ENCODE measurements at places on chromosomes 6 and 20.
A peak's percentile ranks its signal among the peaks of the same experiment; 100 is the strongest.

DNA sequence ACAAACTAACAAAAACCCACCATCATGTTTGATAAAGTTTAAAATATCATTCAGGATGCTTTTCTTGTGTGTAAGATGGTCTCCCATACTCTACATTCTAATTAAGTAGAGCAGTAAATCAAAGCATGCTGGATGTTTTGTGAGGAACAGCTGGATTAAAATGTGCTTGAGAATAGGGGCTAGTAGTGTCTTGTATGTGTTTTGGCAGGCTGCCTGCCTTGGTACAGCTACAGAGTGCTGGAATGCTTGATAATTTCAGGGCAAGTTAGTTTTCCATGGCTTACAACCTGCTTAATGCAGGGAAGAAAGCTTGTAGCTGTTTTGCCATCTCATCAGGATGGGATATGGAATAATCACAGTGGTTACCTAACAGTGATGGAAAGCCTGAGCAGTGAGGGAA, 636.6 kb upstream of the MMS22L start:
- DNase-seq: no peak

GRCh38 chr6:55950071-55950814, 74.9 kb upstream of the BMP5 start:
- no peak for DNase-seq

- no peak for DNase-seq
Measured at GRCh38 chr6:165118736-165119135, 190.7 kb downstream of the C6orf118 start.

- no peak for DNase-seq
Measured at GRCh38 chr6:106159531-106159940, 73.4 kb downstream of the PRDM1 start.

GRCh38 chr20:17776551-17776950, 76.8 kb downstream of the BANF2 start:
- DNase-seq: no peak

- DNase-seq: no peak
Measured at GRCh38 chr6:152124429-152125074, 317.1 kb downstream of the ESR1 start.

- no peak for DNase-seq
Measured at GRCh38 chr6:25670793-25671513, 18.9 kb downstream of the SCGN start.

DNA sequence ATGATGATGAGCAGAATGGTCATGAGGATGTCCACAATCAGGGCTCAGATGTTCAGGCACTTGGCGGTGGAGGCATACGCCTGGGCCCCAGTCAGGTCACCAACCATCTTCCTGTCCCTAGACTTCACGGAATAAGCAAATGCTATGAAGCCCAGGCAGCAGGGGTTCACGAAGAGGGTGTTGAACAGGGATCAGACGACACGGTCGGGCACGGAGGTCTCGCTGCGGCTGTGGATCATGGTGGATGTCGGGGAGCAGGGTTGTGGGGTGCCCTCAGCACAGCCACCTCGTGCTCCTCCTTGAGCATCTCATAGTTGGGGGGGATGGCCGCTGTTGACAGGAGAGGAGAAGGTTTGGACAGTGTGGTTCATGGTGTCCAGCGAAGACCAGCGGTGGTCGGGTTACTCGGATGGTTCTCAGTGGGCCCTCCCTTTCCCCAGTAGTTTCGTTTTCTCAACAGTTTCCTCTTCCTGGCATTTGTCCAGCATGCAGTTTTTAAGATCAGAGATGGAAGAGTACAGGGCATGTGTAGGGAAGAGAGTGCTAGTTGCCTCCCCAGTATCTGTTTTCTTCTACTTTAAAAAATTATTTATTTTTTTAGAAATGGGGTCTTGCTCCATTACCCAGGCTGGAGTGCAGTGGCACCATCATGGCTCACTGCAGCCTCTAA, 20.3 kb upstream of the SPDEF start:
- peak; percentile 52 for DNase-seq

DNA sequence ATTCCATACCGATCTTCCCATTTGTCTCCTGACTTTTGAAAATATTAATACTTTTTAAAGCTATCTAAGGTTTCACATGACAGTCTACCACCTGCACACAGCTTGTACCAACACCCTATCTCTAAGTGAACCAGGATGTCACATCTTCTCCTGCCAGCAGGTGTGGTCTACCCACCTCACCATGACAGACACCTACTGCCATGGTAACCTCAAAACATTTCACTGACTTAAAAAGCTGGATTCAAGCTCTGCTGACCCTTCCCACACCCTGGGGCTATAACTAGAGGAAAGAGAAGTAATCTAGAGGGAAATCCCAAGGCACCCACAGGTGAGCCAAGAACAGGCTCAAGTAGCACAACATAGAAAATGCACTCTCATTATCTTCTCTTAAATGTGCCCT, 1.2 kb downstream of the SLC17A3 start:
- DNase-seq: peak; percentile 22

DNA sequence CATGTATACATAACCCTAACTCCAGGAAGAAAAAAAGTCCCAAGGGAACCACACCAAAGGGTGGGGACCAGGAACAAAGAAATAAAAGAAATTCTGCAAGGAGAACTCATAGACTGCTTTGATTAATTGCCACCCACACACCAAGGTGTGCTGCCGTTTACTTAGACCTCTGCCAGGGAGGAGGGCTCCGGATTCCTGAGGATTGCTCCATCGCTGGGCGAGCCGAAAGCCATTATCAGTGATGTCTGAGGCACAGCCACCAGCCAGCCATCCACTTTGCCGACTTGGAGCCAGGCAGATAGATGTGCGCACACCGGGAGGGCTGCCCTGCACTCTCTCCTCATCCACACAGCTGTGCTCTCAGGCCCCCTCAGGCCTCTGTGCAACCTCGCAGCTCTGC, 272.7 kb upstream of the FOXQ1 start:
- DNase-seq: no peak

GRCh38 chr6:34671801-34672656, 24.5 kb downstream of the ILRUN start:
- DNase-seq: peak; percentile 80

All from naive thymus-derived CD8-positive, alpha-beta T cell (primary cell).